ENCODE measurements at places on chromosomes 2 and 18. TPM values are rescaled to one million over a fixed set of nuclear protein-coding genes. Genes with fewer than 3 reads are reported as not detected.

DNA sequence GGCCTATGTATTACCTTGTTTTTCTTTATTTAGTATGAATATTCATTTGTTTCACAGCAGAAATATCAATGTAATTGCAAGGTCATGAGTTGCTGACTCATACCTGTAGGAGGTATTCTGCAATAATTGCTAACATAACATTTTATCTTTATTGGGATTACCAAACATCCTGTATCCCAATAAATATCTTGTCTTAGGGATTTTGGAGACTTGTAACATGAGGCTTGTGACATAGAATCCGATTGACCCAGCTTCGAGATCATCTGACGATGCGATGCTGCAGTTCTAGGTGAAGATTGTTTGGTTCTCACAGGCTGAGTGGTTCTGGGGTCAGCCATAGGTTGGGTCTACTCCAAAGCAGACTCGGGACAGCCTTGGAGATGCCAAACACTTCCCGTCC, 133.4 kb upstream of the RND3 start:
- H3K4me1 ChIP-seq, result no peaks in the 10 kb centered on the region
- H3K27me3 ChIP-seq, result no peaks in the 10 kb centered on the region
- no peak overlapping the region for H3K4me3 ChIP-seq
- H3K36me3 ChIP-seq, result no peaks in the 10 kb centered on the region

DNA sequence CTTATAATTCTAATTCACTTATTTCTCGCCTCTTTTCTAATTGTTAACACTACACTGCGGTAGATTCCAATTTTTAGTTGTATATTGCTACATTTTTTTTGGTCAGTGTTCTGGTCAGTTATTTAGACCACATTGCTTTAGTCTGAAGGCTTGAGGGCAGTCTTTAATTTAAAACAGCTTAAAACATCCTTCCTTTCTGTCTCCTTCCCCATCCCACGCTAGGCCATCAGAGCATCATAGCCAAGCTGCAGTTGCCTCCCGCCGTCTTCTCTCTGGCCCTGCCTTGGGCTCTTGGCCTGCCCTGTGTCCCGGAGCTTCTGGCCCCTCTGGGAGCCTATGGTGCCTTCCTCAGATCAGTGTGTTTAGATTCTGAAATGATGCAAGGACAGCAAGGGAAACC, 52.6 kb upstream of the GLI2 start:
- no peak overlapping the region for H3K27ac ChIP-seq
- H3K4me3 ChIP-seq, result no peak overlapping the region
- H3K27me3 ChIP-seq, result peaks cover 53% of the 10 kb centered on the region
- no peak for DNase-seq
- H3K36me3 ChIP-seq, result no peaks in the 10 kb centered on the region

Gene ECEL1
- total RNA-seq, result not detected

- H3K27me3 ChIP-seq, result peaks cover 33% of the 10 kb centered on the region
- no peak overlapping the region for H3K27ac ChIP-seq
- no peaks in the 10 kb centered on the region for H3K4me1 ChIP-seq
- peaks cover 2% of the 10 kb centered on the region for H3K36me3 ChIP-seq
- H3K4me3 ChIP-seq, result no peak overlapping the region
Measured at GRCh38 chr2:177633910-177634294, 241.3 kb downstream of the AGPS start.

- H3K4me1 ChIP-seq, result peaks cover 5% of the 10 kb centered on the region
- H3K4me3 ChIP-seq, result no peak overlapping the region
- H3K36me3 ChIP-seq, result peaks cover 2% of the 10 kb centered on the region
- H3K27me3 ChIP-seq, result peaks cover 40% of the 10 kb centered on the region
Measured at GRCh38 chr2:226487573-226487972, 312.0 kb downstream of the IRS1 start.

All from T-helper 17 cell (primary cell).